ENCODE measurements at places on chromosomes 1 and 21.
A peak's percentile ranks its signal among the peaks of the same experiment; 100 is the strongest.

GRCh38 chr1:87167848-87168525 is 160.7 kb upstream of the LMO4 start:
- H3K4me3 ChIP-seq = no peak overlapping the region
- H3K27ac ChIP-seq = no peak overlapping the region
- DNase-seq = no peak
- no peaks in the 10 kb centered on the region for H3K36me3 ChIP-seq

GRCh38 chr1:41423511-41424191 is 60.8 kb downstream of the EDN2 start:
- H3K27ac ChIP-seq = no peak overlapping the region
- H3K36me3 ChIP-seq = no peaks in the 10 kb centered on the region
- no peaks in the 10 kb centered on the region for H3K27me3 ChIP-seq
- no peak overlapping the region for H3K4me3 ChIP-seq
- H3K4me1 ChIP-seq = peaks cover 10% of the 10 kb centered on the region
- no peak for DNase-seq

DNA sequence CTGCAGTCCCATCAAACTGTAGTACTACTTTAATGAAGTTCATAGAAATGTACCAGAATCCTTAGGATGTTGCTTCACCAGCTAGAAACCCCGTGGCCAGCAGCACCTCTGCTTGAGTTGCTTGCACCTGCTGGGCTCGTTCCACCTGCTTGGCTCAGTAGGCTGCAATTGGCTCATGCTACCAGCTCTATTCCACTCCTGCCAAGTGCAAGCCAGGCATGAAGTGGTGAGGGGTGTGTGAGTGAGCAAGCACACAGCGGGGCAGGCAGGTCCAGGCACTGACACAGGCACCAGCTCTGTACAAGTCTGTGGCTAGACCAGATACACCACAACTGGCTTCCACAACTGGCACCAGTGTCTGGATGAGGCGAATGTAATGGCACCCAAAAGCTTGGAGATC is 209.9 kb downstream of the AMY1C start:
- no peaks in the 10 kb centered on the region for H3K27me3 ChIP-seq
- H3K4me3 ChIP-seq = no peak overlapping the region
- no peak for DNase-seq

GRCh38 chr1:25996966-25997827 is 666 bp downstream of the PAFAH2 start:
- peak overlapping the region; percentile 94 for H3K27ac ChIP-seq
- H3K4me3 ChIP-seq = peak overlapping the region; percentile 94
- H3K4me1 ChIP-seq = peaks cover 9% of the 10 kb centered on the region
- peaks cover 15% of the 10 kb centered on the region for H3K36me3 ChIP-seq

DNA sequence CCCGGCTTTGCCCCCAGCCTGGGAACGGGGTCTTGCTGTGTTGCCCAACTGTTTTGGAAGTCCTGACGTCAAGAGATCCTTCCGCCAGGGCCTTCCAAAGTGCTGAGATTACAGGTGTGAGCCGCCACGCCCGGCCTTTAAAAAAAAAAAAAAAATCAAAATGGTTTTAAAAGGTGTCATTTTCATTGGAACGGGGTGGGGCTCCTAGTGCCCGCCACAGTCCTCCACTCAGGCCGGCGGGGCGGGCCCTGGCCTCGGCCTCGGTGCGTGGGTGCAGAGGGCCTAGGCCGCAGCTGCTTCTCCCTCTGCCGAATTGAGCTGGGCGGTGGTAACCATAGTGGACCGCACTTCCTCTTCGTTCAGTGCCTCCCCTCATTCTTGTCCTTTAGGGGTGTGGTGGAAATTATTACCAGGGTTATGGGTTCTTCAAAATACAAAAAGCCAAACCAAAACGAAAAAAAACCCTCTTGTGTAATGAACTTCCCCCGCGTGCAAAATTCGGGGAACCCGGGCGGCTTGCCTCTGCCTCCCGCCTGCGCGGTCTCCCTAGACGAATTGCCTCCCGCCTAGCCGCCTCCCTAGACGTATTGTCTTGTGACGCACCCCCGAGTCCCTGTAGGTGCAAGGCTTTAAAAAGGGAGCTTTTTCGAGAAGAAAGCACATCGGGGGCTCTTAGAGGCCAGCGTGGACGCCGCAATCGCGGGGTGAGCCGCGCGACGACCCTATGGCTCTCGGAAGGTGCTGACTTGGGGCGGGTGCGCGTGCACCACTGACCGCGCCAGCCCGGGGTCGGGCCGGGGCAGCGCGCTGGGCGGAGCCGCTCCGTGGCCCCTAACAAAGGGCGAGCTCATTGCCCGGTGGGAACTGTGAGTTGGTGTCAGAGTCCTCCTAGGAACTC is 10.5 kb upstream of the SPEN start:
- no peak overlapping the region for H3K27ac ChIP-seq
- no peak for DNase-seq
- no peaks in the 10 kb centered on the region for H3K27me3 ChIP-seq
- no peaks in the 10 kb centered on the region for H3K4me1 ChIP-seq
- no peak overlapping the region for H3K4me3 ChIP-seq

GRCh38 chr1:21530368-21531016 is 21.3 kb downstream of the ALPL start:
- peaks cover 39% of the 10 kb centered on the region for H3K27me3 ChIP-seq
- no peak for DNase-seq
- no peak overlapping the region for H3K27ac ChIP-seq

DNA sequence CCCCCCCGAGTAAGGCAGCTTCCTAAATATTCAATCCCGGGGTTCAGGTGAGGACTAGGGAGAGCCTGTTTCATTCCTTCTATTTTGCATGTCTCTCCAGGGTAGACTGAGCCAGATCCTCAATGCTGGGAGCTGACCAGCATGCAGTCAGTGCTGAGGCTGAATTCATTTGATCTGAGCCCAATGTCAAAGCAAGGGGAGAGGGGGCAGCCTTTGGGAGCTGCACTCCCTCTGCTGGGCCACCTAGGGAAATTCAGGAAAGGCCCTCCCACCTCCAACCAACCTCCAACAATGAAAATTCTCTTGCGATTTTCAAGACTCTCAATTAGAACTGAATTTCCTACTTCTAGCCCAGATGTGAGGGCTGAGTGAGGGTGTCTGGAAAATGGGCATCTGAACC is 371.2 kb downstream of the NPHP4 start:
- peak; percentile 43 for DNase-seq
- H3K27me3 ChIP-seq = peaks cover 15% of the 10 kb centered on the region
- H3K27ac ChIP-seq = no peak overlapping the region

- peaks cover 17% of the 10 kb centered on the region for H3K36me3 ChIP-seq
- DNase-seq = no peak
- no peak overlapping the region for H3K4me3 ChIP-seq
- no peak overlapping the region for H3K27ac ChIP-seq
- no peaks in the 10 kb centered on the region for H3K27me3 ChIP-seq
- H3K4me1 ChIP-seq = no peaks in the 10 kb centered on the region
These were observed 25.4 kb downstream of the SLC19A2 start for GRCh38 chr1:169460191-169460833.

- no peaks in the 10 kb centered on the region for H3K36me3 ChIP-seq
- no peak overlapping the region for H3K27ac ChIP-seq
- no peak overlapping the region for H3K4me3 ChIP-seq
- no peaks in the 10 kb centered on the region for H3K27me3 ChIP-seq
- H3K4me1 ChIP-seq = peaks cover 14% of the 10 kb centered on the region
- peak; percentile 34 for DNase-seq
These were observed 61.4 kb upstream of the TNFSF18 start for GRCh38 chr1:173112129-173112528.

GRCh38 chr1:217369271-217369981 is 261.5 kb downstream of the GPATCH2 start:
- no peaks in the 10 kb centered on the region for H3K4me1 ChIP-seq
- H3K27ac ChIP-seq = no peak overlapping the region
- H3K36me3 ChIP-seq = no peaks in the 10 kb centered on the region

DNA sequence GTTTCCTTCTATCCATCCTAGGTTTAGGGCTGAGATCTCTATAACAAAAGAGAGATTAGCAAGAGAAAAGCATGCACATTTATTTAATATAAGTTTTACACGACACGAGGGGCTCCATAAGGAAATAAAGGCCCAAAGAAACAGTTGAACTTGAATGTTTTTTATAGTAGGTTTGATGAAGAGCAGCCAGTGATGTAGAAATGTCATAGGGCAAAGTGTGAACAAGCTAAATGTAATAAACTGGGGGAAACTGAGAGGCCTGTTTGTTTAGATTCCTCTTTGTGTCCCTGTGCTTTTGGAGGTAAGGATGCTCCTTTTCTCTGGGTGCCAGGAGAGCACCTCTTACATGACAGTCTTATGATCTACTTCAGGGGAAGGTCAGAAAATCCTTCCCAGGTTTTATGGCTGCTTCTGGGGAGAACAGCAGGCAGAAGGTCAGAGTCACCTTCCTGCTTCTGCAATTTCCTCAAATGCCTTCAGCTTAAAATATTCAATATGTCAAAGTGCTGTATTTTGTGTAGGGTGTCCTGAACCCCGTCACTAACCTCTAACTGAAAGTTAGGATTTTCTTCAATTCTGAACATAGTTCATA is 9.5 kb upstream of the HORMAD1 start:
- no peaks in the 10 kb centered on the region for H3K4me1 ChIP-seq
- H3K27me3 ChIP-seq = no peaks in the 10 kb centered on the region
- H3K36me3 ChIP-seq = no peaks in the 10 kb centered on the region
- H3K27ac ChIP-seq = no peak overlapping the region

DNA sequence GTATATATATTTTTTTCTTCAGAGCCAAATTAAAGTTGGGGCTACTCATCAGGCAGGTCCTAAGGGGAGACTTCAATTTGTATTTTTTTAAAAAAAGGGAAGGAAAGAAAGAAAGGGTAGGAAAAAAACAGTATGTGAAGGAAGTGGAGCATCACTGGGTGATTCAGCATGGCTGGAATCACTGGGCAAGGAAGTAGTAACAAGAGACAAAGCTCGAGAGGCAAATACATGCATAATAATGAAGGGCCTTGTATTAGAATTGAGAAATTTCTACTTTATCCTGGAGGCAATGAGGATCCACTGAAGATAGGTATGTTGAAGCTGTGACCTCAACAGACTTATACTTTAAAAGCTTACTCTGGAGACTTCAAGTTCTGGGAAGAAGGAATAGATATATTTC is 184.4 kb downstream of the COQ8A start:
- no peak for DNase-seq
- no peaks in the 10 kb centered on the region for H3K27me3 ChIP-seq
- no peak overlapping the region for H3K4me3 ChIP-seq
- peaks cover 11% of the 10 kb centered on the region for H3K4me1 ChIP-seq
- no peak overlapping the region for H3K27ac ChIP-seq

DNA sequence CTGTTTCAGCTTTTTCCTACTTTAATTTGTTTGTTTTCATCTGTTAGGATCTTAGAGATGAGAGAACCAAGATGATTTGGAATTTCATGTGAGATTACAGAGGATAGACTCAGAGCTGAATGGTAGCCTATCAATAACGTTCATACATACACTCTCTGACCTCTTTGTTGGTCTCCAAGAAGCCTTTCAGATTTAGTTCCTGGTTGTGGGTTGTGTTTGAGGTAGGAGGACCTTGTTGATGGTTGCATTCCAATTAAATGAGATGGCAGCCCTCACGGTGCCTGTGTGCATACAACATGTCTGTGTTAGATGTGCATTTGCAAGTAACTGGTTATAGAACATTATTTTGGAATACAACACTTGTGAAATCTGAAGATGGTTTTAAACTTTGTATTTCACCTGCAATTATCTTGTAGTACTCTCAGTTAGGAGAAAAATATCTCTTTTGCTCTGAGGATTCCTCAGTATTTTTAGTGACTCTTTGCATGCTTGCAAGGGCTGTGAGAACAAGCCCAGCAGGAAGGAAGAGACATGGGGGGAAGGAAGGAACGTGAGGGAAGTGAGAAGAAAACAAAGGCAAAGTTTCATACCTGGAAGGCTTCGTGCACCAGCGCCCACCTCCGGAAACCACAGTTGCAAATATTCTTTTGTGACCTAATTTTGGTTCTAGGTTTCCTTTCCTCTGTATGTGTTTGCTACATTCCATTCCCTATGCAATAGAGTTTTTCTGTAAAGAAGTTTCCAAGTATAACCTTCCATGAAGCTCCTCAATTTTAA is 291.8 kb downstream of the DISC1 start:
- peak; percentile 53 for DNase-seq
- H3K4me1 ChIP-seq = peaks cover 24% of the 10 kb centered on the region
- peak overlapping the region; percentile 22 for H3K27ac ChIP-seq

- H3K27me3 ChIP-seq = no peaks in the 10 kb centered on the region
- no peak overlapping the region for H3K4me3 ChIP-seq
- H3K4me1 ChIP-seq = no peaks in the 10 kb centered on the region
- DNase-seq = peak; percentile 77
- H3K27ac ChIP-seq = no peak overlapping the region
These were observed 54.2 kb downstream of the SEC16B start for GRCh38 chr1:177915641-177916040.

DNA sequence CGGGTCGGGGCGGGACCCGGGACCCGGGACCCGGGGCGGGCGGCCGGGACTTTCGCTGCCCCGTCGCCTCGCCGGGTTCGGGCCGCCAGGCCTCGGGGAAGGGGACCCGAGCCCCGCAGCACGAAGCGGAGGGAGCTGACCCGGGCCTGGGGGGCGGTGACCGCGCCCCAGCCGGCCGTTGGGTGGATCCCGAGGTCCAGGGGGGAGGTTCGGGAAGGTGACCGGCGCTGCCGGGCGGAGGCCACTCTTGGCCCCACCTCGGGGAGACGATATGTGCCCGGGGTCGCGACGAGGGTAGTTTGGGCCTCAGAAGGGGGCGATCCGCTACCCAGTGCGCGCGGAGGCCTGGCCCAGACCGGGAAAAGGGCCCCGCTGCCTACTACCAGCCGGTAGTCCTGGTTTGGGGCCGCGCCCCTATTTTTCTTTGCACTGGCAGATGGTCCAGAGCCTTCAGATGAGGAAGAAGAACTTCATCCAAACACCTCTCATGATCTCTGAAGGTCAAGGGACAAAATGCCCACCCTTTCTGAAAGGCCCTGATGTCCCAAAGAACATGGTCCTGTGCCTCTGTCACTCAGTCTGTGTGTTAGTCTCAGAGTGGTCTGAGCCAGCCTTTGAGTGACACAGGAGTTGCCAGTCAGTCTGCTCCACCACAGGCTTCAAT is 766 bp downstream of the AGO4 start:
- peaks cover 17% of the 10 kb centered on the region for H3K4me1 ChIP-seq
- H3K4me3 ChIP-seq = peak overlapping the region; percentile 82
- no peaks in the 10 kb centered on the region for H3K27me3 ChIP-seq
- H3K36me3 ChIP-seq = no peaks in the 10 kb centered on the region

DNA sequence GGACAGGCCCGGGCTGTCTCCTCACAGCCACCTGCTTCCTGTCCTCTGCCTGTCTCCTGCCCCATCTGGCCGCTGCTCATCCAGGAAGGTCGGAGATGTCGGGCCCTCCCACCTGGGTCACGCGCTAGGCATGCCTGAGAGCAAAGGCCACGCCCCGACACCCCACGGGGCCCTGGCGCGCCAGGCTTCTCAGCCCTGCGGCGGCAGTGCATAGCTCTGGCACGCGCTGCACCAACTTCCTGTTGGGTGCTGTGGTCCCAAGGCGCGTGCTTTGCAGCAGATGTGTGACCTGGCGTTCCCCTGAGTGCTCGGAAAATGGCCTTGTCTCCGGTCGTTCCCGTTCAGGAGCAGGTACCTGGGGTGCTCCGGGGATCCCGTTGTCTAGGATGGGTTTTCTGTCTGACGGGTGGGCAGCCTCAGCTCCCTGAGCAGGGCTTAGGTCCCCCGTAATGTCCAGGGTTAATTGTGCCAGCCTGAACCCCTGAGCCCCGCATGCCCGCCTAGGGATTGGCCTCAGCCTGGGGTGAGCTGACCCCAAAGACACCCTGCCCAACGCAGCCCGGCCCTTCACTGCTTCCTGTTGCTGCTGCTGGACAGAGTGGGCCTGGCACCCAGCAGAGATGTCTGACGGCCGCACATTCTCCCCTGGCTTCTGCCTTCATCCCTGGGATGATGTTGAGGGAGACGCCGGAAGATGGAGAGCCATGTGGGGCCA is 19.4 kb upstream of the KCNAB2 start:
- H3K27me3 ChIP-seq = no peaks in the 10 kb centered on the region
- peak overlapping the region; percentile 64 for H3K27ac ChIP-seq
- peak; percentile 89 for DNase-seq
- peaks cover 6% of the 10 kb centered on the region for H3K36me3 ChIP-seq
- peak overlapping the region; percentile 80 for H3K4me3 ChIP-seq
- peaks cover 20% of the 10 kb centered on the region for H3K4me1 ChIP-seq

Data from MCF 10A (cell line).